ENCODE measurements at places on chromosomes 12 and 14.

GRCh38 chr14:85363358-85363757 lies 166.6 kb upstream of the FLRT2 start:
- DNase-seq = no peak

DNA sequence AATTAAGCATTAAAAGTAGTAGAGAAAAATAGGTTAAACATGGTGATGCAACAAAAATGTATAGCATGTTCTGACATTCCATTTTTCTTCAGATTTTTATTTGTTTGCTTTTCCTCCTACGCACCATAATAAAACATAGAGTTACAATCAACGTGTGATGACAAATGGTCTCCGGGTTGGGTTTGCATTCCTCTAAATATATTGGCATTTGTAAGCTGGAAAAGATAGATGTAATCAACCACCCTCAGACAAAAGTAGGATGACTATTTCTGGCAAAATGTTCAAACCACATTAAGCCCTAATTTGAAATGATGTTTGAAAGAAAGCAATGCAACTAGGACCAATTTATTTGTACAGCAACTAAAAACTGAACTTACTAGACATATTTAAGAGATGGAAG lies 58.4 kb downstream of the SLC25A21 start:
- no peak for DNase-seq

DNA sequence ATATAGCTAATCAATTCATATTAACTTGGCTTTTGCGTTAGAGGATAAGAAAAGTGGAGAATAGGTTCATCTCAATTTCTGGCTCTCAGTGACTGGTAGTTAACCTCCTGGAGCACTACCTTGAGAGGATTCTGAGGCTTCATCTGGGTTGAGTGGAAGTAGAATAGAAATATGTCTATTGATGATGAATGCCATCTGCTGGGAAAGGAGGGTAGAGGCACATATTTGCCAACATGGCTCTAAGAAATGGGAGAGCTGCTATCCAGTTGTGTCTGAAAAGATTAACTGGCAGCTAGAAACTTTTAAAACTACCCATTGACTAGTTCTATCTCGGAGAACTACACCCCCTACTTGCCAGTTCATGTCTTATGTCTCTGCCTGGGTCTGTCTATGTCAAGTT lies 530.1 kb downstream of the NRXN3 start:
- peak; percentile 13 for DNase-seq

DNA sequence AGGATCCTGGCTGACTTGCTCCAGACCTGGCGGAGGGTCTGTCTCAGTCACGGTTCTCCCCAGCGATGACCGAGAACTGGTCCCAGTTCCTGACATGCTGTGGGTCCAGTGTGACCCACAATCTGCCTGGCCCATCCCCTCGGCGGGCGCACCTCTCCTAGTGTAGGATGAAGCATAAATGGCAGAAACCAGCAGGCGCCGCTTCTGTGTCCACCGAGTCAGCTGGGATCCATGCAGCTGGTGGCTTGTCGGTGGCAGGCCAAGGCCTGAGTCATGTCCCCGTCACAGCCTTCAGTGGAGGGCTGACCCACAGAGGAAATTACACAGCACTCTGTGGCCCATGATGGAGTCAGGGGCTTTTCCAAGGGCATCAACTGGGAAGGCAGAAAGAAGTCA lies 38.5 kb downstream of the NFKBIA start:
- no peak for DNase-seq

- no peak for DNase-seq
These were observed 759 bp downstream of the NFYB start for GRCh38 chr12:104137001-104137901.

Measured in COLO829 (cell line).